ENCODE measurements at places on chromosomes 1 and 21. TPM values are rescaled to one million over a fixed set of nuclear protein-coding genes. Genes with fewer than 3 reads are reported as not detected.
A peak's percentile ranks its signal among the peaks of the same experiment; 100 is the strongest.

DNA sequence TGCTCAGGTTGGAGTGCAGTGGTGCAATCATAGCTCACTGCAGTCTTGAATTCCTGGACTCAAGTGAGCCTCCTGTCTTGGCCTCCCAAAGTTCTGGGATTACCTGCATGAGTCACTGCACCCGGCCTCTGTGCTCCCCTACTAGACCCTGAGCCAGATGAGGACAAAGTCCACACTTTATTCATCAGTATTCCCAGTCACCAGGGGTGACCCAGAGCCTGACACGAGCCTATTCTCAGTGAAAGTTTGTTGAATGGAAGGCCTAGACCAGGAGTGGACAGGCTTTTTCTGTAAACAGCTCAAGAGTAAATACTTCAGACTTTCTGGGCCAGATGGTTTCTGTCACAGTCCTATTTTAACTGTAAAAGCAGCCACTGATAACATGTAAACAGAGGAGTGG lies 68.2 kb downstream of the MAB21L3 start:
- no peak for DNase-seq

The KCND3 gene
- 13.6 TPM for total RNA-seq

DNA sequence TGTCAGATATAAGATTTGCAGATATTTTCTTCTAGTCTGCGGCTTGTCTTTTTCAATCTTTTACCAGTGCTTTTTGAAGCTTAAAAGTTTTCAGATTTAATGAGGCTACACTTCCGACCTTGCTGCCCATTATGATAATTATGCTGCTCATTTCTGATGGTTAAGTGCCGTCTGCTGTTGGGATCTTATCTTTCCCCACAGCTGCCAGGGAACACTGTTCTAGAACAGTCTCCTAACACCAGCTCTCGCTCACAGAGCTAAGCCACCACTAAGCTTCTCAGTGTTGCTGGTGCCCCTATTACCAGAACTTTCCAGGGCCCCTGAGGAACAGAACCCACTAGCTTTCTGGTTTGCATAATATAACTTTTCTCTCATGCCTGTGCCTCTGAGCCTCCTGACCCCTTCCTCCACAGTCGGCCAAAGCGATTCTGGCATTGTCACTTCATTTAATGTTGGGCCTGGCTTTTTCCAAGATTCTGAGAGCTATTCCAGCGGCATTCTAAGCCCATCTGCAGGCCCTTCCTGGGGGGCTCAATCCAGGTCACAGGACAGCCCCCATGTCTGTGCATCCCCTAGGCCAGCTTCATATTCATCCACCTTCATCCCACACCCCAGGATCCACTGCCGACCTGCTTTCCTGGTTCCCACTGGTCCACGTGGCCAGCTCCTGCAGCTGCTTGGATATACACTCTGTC lies 237.0 kb downstream of the PTPRU start:
- no peak for DNase-seq

- DNase-seq, result no peak
Measured at GRCh38 chr1:67192902-67193301, 26.6 kb downstream of the IL23R start.

The LCE1B gene
- total RNA-seq, result not detected

DNA sequence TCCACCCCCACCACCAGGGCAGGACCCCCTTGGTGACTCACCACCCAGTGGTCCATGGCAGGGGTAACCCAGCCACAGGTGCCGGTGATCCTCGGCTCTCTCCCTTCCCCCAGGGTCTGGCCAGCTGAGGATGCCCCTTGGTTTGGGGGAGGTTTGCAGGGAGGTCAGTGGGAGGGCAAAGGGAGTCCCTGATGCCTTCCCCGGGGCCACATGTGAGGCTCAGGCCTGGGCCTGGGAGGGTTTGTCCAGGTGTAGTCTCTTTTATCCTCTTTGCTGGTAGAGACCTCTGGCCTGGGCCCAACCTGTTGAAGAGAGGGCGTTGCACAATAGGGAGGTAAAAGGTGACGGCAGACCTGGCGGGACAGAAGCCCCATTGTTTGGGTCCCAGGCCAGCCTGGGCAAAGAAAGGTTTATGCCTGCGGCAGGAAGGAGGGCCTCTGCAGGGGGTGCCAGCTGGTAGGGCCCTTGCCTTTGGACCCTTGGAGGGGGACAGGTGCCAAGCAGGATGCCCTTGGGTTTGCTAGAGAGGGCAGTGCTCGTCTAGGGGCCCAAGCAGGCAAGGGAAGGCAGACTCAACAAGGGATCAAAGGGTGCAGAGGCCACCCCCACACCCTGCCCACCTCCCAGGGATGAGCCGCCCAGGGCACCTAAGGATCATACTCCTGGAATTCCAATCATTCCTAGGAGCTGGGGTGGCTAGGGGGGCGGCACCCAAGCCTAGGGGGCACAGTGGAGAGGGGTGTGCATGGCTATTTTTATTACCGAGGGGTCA lies 760 bp upstream of the TINAGL1 start:
- peak; percentile 73 for DNase-seq

- DNase-seq, result no peak
Measured at GRCh38 chr1:153498746-153499145, 37.0 kb downstream of the S100A6 start.

DNA sequence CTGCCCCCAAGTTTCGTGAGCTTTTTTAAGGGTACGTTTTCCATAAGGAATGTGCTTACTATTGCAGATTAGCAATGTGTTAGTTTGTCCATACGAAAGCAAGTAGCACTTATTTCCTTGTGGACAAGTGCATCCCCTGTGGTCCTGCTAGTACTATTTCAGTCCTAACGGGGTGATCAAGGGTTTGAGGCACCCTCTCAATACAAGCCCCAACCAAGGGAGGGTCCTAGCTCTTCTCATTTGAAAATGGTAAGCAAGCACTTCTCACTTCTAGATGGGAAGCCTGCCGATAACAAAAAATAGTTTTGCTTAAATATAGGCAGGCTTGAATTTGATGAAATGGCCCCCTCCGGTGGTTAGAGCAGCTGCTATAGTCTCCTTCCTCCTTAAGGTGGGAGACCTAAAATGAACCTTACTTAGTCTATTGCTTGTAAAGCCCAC lies 64.0 kb upstream of the HMCN1 start:
- DNase-seq, result no peak

- no peak for DNase-seq
Measured at GRCh38 chr1:232305050-232305449, 324.9 kb downstream of the SIPA1L2 start.

Measured in right lobe of liver (tissue), 6 donors.